ENCODE measurements at places on chromosomes 5 and 9.
A peak's percentile ranks its signal among the peaks of the same experiment; 100 is the strongest.

DNA sequence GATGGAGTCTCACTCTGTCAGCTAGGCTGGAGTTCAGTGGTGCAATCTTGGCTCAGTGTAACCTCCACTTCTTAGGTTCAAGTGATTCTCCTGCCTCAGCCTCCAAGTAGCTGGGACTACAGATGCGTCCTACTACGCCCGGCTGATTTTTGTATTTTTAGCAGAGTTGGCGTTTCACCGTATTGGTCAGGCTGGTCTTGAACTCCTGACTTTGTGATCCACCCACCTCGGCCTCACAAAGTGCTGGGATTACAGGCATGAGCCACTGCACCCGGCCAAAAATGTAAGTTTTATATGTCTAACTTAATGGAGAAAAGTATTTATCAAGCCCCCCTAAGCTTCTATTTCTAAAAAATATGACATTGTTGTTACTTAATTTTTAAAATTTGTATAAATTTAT lies 98.2 kb upstream of the RIOK2 start:
- DNase-seq = no peak

DNA sequence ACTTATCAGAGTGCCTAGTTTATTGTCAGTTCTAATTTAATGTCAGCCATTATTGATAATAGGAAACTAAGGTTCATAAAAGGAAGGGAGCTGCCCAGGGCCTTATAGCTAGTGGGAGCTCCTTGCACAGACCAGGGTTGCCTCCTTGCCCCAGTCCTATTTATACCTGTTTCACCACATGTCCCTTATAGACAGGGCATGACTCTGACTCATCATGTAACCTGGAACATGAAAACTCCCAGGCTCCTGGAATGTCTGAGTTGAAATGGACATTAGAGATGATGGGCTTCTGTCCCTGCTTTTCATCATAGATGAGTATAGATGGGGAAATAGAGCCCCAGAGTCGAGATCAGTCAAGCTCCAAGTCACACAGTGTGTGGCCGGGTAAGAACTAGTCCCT lies 21.1 kb downstream of the FAT2 start:
- no peak for DNase-seq

- DNase-seq = no peak
Observed at GRCh38 chr5:23268136-23268535, 239.3 kb upstream of the PRDM9 start.

DNA sequence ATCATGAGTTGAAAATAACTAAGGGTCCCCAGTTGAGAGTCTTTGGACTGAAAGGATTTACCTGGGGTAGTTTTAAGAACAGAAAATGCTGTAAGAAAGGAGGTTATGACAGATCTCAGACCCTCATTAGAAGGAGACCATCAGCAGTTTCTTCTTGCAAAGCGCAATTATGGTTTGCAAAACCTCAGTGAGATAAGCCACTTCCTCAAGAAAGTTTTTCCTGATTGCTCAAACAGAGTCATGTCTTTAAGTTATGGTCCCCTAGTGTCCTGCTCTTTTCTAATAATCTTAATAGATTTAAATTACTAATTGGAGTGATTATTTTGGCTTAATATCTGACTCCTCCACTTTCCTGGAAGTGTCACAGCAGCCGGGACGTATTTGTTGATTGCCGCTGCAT lies 293.2 kb upstream of the KLF4 start:
- no peak for DNase-seq

- no peak for DNase-seq
Observed at GRCh38 chr9:86753836-86754235, 193.5 kb downstream of the GAS1 start.

- DNase-seq = no peak
Observed at GRCh38 chr5:72438141-72438540, 69.1 kb downstream of the ZNF366 start.

DNA sequence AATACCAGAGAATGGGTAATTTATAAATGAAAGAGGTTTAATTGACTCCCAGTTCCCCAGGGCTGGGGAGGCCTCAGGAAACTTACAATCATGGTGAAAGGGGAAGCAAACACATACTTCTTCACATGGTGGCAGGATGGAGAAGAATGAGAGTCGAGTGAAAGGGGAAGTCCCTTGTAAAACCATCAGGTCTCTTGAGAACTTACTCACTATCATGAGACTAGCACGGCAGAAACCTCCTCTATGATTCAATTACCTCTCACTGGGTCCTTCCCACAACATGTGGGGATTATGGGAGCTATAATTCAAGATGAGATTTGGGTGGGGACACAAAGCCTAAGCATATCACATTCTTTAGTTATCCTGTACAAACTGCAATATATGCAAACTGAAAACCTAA lies 609.4 kb downstream of the MTRR start:
- DNase-seq = no peak

GRCh38 chr9:129557192-129558036 lies 63.5 kb downstream of the C9orf50 start:
- DNase-seq = no peak

GRCh38 chr9:15144622-15145061 lies 162.4 kb downstream of the TTC39B start:
- DNase-seq = no peak

DNA sequence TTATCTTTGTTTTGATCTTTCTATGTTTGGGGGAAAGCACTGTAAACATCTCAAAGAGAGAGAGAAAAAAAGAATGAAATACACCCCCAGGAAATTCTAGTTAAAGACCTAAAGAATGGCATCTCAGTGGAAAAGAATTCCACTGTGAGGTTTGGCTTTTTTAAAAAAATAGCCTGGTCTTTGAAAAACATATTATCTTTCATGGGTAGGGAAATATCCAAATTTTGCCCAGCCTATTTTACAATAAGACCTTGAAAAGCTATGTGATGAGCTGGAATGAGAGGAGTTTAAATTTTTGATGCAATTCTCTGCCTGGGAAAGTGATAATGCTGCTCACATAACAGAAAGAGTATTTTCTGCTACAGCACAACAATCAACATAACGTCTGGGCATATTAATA lies 348.1 kb upstream of the WWC1 start:
- no peak for DNase-seq

DNA sequence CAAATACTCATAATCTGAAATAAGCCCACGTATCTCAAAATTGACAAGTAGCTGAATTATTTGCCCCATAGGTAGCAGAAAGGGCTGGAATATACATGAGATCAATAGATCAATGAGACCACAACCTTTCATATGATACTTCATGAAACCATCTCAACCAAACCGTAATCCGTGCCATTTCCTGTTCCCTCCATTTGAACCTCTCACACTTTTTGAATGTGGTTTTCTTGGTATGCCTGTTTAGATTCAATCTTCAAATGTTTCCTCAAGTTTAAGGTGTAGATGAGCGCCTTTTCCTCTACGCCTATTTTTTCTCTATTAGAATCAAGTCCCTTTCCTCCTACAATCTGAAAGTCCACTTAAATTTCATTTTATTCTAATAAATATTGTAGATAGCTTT lies 805.5 kb downstream of the EFNA5 start:
- DNase-seq = no peak

GRCh38 chr9:82706786-82707185 lies 356.2 kb downstream of the RASEF start:
- no peak for DNase-seq

DNA sequence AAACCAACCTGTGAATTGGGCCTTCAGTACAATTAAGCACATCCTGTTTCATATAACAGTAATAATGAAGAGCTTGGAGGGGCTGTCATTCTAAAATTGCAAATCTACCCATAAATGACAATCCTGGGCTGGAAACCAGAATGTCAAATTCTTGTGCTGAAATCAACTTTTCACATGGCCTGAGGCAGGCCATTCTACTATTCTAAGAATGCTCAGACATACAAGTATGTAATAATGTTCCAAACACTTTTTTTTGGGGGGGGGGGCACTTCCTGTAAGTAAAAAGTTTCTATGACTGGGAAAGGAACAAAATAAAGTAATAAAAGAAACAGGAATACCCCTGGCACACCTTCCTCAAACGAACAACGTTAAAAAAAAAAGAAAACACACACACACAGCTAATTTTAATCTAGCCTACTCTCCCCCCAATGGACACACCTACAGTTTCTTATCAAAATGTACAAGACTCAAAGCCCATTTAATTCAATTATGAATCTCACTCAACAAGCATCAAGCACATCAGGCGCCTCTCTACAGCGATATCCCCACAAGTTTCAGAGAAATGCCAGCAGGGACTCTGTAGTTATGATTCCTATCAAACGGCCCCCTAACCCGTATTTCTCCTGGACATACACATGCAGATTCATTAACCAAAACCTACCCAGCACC lies 1.4 kb downstream of the ETF1 start:
- no peak for DNase-seq

- DNase-seq = no peak
Observed at GRCh38 chr5:144139586-144139985, 30.9 kb downstream of the YIPF5 start.

GRCh38 chr9:4491626-4491975 lies 1.3 kb downstream of the SLC1A1 start:
- no peak for DNase-seq

DNA sequence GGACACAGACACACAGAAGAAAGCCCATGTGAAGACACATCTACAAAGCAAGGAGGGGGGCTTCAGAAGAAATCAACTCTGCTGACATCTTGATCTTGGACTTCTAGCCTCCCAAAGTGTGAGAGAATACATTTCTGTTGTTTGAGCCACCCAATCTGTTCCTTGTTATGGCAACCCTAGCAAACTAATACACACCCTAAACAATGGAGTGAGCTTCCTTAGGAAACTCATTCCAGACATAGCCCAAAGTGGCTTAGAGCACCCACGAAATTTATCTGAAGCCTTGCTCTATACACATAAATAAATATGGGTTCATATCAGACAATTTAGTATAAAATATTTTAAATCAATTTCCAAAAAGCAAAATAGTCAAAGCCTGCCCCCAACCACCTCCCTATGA lies 7.6 kb upstream of the TBC1D2 start:
- DNase-seq = no peak

GRCh38 chr9:97801180-97801579 lies 51.8 kb upstream of the FOXE1 start:
- no peak for DNase-seq

DNA sequence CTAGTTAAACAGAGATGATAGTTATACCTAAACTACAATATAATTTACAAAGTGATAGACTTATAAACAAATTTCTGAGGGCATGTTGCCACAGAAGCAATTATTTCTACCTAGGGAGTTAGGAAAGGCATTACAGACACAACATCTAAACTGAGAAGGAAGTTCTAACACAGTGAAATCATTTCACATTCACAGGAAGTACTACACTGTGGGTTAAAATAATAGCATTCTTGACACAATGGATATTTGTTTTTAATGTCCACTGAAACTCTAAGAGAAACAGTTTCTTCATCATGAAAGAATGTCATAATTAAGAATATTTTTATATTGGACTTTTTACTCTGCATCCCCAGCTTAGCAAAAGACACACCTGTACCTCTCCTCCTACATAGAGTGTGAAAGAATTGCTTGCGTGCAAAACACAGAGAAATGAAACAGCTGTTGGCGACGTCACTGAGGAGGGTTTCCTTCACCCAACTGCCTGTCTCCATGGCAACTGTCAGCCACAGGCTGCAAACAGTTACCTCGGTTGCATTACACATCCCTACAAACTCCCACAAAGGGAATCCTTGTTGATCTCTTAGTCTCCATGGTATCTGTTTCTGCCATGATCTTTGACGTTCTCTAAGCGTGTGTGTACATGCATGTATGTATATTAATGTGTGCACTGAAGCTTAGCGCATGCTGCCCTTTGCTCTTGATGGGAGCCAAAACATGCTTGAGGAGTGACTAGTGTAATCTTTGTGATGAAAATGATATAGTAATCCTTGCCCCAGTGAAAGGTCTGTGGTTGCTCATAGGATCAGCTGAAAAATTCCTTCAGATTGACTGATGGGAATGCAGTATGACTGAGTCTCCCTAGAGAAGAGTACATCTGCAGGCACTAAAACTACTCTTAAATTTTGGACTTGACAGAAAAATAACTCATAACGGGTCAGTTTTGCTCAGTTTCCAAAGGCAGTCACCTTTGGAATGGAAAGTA lies 168.5 kb downstream of the ACTL7B start:
- DNase-seq = peak; percentile 82

DNA sequence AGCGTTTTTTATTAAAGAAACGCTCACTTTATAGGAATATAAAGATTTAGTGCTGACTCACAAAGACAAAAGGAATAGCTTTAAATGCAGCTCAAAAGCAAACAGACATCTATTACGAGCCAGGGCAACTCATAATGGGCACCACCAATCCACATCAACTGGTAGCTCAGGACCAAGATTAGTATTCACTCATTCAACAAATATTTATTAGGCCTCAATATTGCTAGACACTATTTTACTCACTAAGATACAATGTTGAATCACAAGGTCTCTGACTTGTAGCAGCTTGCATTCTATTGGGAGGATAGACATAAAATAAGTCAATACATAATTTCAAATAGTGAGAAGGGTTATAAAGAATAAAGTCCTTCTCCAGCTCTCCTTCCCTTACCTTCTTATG lies 8.0 kb upstream of the MAN2A1 start:
- DNase-seq = no peak

GRCh38 chr9:97366889-97367288 lies 45.0 kb upstream of the TDRD7 start:
- DNase-seq = no peak

DNA sequence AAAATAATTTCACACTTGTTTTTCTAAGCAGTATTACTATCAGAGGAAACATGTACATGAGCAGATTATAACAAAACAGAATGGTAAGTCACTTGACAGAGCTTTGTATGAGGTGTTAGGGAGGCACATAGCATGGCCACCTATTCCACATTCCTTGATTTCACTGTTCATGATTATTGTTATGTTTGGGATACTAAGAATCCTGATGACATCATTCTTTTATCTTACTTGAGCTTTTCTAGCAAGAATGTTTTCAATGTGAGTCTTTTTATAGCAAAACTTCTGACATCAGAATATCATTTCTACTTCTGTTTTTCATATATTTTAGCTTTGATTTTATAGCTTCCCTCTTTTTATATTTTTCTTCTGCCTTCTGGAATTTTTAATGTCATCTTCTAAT lies 208.2 kb downstream of the DMRTA1 start:
- no peak for DNase-seq

- DNase-seq = no peak
Observed at GRCh38 chr5:84796399-84796798, 411.7 kb upstream of the EDIL3 start.

- peak; percentile 31 for DNase-seq
Observed at GRCh38 chr5:177607452-177608192, 7.7 kb downstream of the B4GALT7 start.

GRCh38 chr9:113657765-113658544 lies 194.4 kb downstream of the RGS3 start:
- DNase-seq = peak; percentile 82

GRCh38 chr5:154243736-154244135 lies 53.2 kb downstream of the GALNT10 start:
- no peak for DNase-seq

GRCh38 chr9:88378317-88378716 lies 9.9 kb upstream of the SPIN1 start:
- DNase-seq = no peak

DNA sequence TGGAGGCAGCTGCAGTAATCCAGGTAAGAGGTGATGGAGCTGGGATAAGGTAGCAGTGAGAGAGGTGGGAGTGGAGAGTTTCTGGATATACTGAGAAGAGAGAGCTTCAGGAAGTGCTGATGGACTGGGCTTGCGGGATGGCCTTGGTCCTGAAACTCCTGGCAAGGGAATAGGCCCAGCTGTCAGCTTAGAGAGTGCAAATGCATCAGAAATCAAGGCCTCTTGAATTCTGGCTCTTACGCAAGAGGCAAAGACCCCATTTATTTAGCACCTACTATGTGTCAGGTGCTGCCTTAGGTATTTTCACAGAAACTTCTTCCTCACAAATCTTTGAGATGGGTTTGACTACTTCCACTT lies 227.2 kb upstream of the MAP3K1 start:
- DNase-seq = no peak

Data from NCI-H526 (cell line).